ENCODE measurements at places on chromosomes 2 and 18.

DNA sequence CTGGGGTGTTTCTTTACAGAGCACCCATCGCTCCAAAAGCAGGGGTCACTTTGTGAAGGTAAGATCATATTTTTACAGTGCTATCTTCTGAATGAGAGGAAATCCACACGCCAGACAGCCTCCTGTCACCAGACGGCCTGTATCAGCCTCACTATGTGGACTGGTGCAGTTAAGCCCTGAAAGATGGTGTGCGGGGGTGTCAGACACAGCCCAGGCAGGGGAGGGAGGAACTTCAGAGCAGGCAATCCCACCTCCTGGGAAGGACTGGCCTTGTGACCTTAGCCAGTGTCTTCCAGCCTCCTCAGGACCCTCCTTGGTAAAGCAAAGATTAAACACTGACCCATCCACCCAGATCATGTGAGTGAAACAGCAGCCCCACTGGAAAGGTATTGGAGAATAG, 249.4 kb upstream of the CTAGE1 start:
- DNase-seq: no peak

DNA sequence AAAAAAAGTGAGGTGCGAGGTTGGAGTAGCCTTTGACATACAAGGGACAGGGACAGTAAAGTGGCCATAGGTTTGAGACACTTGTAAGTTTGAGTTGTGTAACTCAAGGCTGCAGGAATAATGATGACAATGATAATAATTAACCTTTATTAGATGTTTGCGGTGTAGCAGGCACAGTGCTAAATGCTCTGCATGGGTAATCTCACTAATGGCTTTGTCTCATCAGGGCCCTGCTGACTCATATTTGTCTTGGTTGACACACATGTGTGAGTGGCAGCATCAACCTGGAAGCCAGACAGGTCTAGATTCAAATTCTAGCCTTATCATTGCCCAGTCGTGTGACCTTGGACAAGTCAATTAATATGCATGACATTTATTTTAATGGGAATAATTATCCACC, 126.2 kb downstream of the FSHR start:
- no peak for DNase-seq

GRCh38 chr2:80621656-80622055, 317.1 kb upstream of the LRRTM1 start:
- DNase-seq: no peak

DNA sequence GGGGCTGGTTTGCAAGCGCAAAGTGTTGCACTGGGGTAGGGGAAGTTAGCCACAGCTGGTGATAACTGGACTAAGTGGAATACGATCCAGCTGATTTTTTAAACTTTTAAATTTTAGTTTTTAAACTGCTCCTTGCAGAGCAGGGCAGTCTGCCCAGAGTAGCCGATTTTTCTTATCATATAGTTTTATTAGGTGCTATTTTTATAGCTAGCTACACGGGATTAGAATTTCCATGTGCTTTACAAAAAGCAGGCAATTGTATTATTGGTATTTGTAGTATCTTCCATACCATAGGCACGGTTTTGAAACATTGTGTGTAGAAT, 9.6 kb downstream of the CPLX4 start:
- DNase-seq: no peak

DNA sequence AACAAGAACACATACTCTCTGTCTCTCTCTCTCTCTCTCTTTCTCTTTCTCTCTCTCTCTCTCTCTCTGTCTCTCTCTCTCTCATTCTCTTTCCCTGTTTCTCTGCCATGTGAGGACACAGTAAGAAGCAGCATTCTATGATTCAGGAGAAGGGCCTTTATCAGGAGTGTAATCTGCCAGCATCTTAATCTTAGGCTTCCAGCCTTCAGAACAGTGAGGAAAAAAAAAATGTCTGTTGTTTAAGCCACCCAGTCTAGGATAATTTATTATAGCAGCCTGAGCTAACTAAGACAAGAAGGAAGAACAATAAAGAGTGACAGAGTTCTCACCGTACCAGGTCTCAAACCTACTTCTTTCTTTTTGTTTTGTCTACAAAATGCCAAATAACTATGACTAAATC, 399.4 kb downstream of the SOCS6 start:
- DNase-seq: no peak

DNA sequence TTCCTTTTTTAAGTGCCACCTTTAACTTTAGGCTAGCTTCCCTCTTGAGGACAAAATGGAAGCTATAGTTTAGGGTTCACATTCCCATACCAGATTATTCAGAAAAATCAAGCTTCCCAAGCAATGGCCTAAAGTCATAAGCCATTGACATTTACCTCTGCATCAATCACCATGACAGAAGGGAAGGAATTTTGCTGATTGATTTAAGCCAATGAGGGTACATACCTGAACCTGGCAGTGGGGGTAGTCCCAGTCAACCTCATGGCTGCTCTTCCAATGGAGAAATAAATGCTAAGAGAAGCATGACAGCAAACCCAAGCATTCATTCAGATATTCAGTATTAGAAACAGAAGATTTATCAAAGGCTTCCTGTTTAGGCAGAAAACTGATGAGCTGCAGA, 128.4 kb upstream of the CREB1 start:
- no peak for DNase-seq

- DNase-seq: no peak
These were observed 33.7 kb downstream of the MRPL35 start for GRCh38 chr2:86232910-86233309.

DNA sequence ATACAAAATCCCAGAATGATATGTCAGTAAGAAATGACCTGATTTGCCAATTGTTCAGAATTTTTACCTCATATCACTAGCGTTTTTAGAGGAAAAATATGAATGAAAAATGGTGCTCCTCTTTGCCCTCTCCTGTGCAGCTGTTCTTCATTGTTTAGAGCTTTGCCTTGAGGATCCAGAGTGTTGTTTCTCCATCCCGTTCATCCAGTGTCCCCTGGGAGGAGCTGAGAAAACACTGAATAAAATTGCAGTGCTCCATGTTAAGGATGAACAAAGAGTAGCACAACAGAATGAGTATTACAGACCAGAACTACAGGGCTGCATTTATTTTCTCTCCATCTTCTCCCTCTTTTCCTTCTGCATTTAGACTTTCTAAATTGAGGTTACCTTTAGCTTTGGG, 133.1 kb downstream of the ADCYAP1 start:
- no peak for DNase-seq

DNA sequence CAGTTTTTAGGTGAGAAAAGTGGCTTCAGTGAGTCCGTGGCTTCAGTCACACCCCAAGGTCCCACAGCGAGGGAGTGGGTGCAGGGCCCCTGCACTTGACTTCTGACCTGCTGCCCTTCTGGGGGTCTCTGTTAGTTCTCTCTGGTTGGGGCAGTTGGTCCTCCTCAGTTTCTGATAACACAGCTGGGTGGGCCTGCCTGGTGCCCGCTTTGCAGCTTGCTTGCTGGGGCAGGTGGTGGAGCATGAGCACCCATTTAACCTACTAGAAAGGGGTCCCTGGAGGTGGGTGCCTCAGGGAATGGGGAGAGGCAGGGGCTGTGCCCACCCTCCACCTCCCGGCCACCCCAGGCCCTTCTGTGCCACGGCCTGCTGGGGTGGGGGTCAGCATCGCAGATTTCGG, 83.2 kb downstream of the ASB1 start:
- no peak for DNase-seq

DNA sequence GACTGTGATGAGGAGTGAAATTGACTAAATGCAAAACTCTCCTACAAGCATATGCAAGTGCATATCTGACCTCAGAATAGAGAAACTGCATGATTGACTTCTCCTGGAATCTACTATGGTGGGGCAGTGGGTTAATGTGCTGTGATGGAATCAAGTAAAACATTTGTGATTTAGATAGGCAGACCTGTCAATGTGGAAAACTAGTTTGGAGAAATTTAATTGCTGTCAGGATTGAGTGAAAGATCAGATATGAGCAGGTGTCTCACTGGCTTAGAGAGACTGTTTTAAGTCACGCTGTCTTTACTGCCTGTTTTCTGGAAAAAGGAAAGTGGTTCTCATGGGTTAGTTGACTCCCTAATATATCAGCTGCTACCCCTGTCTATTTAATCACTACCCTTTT, 881.0 kb upstream of the CNTNAP5 start:
- no peak for DNase-seq
